ENCODE measurements at places on chromosomes 11 and 22.
A peak's percentile ranks its signal among the peaks of the same experiment; 100 is the strongest.

DNA sequence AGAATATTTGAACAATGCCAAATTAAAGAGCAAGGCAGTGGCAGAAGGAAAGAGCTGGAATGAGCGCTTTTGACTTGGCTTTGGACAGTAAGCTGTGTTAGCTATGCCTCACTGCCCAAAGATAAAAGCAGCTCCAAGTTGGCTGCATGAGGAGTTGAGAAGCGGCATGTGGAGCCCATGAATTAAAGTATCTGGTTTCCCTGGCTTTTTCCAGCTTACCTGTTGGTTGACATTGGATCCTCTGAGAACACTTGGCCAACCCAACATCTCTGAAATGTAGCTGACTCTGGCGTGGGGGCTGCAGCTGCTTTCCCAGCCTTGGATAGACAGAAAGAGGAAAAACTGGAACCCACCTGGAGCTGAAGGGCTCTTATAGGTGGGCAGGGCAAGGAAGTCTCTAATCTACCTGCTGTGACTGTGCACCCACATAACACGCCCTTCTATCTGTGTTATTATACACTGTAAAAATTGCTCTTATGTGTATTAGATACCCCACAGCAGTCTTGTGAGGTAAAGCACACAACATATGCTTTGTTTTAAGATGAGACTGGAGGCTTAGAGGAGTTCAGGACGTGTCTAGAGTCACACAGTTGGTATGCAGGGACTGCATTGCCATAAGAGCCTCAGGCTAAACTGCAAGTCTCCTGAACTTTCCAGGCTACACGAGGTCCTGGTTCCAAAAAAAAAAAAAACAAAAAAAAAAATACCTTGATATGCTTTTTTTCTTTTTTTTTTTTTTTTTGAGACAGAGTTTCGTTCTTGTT lies 5.8 kb downstream of the UBASH3B start:
- no peak for DNase-seq

DNA sequence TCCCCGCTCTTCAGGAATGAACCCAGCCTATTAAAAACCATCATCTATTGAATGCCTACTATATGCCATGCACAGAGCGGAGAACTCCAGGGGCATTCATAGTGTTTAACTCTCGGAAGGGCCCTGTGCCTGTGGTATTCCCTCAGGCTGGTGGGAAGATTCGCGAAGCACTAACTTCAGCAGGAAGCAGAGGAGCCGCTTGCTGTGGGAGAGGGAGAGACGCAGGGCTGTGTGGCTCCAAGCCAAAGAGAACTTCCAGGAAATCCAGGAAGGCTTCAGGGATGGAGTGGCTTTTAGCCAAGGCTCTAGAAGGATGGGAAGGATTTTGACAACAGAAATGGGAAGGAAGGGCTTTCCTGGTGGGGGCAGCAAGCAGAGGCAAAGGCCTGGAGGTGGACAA lies 103.8 kb downstream of the TP53I11 start:
- DNase-seq: no peak

GRCh38 chr22:35911877-35912276 lies 116.7 kb downstream of the RBFOX2 start:
- no peak for DNase-seq

DNA sequence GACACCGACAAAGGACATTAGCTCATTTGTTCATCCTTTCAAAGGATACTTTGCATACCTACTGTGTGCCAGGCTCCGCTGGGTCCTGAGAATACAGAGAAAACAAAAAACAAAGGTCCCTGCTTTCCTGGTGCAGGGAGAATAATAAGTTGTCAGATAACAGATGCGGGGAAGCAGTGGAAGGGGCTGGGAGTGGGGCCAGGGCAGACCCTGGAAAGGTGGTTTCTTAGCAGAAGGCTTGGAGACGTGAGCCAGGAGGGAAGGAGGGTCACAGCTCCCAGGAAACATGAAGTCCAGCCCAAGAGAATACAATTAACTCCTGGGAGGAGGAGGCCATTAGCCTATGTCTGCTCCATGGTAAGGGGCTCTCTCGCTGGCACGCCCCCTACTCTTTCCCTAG lies 9.8 kb upstream of the ANO1 start:
- no peak for DNase-seq

- DNase-seq: no peak
Measured at GRCh38 chr11:130561441-130561881, 113.0 kb downstream of the ADAMTS15 start.

GRCh38 chr22:25081409-25081824 lies 118.2 kb upstream of the CRYBB3 start:
- peak; percentile 53 for DNase-seq

DNA sequence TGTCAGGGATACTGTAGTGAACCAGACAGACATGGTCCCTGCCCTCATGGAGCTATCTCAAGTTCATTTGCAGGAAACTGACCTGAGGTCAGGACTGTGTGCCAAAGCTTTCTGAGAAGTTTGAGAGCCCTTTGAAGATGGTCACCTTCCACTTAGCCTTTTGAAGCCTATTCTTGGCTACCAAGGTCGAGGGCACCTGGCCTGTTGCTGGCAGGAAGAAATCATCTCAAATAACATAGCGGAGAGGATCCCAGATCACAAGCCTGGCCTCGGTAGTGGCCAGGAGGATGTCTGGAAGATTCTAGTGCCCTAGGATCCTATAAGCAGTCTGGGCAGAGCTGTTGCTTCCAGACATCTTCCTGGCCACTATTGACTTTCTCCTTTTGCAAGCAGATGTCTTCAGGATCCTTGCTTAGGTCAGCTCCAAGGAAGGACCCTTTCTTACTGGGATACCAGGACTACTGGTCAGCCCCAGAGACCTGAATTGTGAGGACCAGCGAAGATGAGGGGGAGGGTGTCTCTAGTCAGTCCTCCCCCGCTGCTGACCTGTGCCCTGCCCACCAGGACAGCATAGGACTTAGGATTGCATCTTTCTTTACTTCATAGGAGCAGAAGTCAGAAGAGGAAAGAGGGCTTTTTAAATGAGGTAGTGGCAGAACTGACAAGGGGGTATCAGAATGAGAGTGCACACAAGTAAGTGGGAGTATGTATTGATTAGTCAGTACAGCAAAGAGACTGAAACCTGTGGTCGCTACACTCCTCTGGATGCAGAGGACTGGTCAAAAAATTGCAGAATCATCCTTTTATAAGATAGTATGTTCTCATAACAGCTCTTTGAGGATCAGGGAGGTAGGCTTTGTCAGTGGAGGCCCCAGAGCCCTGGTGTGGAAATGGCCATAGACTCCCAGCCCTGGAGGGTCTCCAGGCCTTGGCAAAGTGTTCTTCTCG lies 94.8 kb downstream of the TEAD1 start:
- DNase-seq: no peak

All from erythroblast (primary cell).